Cardiac septum (tissue), 1 donor: ENCODE measurements at places on chromosomes 3 and 15.

- no peak for DNase-seq
Measured at GRCh38 chr3:39592311-39593050, 125.0 kb downstream of the MOBP start.

- DNase-seq = no peak
Measured at GRCh38 chr3:107797586-107797985, 274.8 kb downstream of the BBX start.

DNA sequence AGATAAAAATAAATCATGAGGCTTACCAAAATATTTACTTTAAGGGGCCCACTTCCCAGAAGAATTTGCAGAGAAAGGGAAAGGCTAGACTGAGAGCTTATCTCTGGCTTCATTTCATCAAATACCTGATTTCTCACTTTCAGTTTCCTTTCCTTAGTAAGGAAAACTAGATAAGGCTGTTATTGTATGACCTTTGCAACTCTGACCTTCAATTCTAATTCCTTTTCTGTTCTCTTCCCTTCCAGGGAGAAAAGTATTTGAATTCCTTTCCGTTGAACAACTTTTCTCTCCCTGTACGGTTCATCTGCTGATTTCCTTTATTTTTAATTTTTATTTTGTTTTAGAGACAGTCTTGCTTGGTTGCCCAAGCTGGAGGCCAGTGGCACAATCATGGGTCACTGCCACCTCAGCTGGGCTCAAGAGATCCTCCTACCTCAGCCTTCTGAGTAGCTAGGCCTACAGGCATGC, 7.1 kb upstream of the PXK start:
- DNase-seq = no peak

GRCh38 chr3:4438296-4438695, 28.8 kb downstream of the SUMF1 start:
- no peak for DNase-seq

- DNase-seq = no peak
Measured at GRCh38 chr3:160018959-160019358, 30.3 kb downstream of the IL12A start.

- peak; percentile 14 for DNase-seq
Measured at GRCh38 chr15:66893294-66893693, 172.1 kb upstream of the SMAD3 start.

GRCh38 chr15:55168350-55168974, 28.3 kb downstream of the RSL24D1 start:
- DNase-seq = no peak

DNA sequence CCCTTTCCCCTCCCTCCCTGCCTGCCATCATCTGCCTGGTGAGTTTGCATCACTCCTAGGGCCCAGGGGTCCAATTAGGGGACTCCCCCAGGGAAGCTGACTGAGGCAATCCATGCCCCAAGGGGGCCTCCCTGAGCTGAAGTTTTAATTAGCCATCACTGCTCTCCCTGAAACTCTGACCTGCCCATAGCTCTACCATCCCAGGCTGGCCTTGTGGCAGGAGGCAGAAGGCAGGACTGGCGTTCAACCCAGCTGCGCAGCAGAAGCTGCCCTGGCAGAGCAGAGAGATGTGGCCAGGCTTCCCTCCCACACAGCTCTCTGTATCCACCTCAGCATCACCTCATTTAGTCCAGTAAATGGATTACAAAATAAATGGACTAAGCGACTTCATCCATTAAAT, 7.7 kb upstream of the C15orf39 start:
- no peak for DNase-seq

GRCh38 chr15:63970621-63971426, 75.5 kb downstream of the DAPK2 start:
- no peak for DNase-seq
